ENCODE measurements at places on chromosomes 6 and 20.

GRCh38 chr6:21616005-21616404 is 22.5 kb downstream of the SOX4 start:
- DNase-seq: no peak

- DNase-seq: no peak
Measured at GRCh38 chr6:130200020-130200419, 22.7 kb downstream of the SAMD3 start.

DNA sequence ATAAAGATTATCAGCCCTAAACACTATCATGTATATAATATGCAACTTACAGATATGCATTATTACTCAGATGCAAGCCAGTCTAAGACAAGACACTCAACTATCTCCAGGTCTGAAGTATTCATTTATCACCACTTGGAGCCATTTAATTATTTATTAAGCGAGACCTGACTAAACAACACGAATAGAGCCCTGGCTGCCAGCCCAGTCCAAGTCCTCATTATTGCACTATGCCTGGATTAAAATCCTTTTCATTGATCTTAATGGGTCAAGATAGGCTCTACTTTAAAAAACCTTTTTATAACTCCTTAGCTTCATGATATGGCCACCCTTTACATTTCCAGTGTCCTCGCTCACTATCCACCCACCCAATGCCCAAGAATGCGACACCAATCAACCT is 183.1 kb upstream of the MARCKS start:
- no peak for DNase-seq

DNA sequence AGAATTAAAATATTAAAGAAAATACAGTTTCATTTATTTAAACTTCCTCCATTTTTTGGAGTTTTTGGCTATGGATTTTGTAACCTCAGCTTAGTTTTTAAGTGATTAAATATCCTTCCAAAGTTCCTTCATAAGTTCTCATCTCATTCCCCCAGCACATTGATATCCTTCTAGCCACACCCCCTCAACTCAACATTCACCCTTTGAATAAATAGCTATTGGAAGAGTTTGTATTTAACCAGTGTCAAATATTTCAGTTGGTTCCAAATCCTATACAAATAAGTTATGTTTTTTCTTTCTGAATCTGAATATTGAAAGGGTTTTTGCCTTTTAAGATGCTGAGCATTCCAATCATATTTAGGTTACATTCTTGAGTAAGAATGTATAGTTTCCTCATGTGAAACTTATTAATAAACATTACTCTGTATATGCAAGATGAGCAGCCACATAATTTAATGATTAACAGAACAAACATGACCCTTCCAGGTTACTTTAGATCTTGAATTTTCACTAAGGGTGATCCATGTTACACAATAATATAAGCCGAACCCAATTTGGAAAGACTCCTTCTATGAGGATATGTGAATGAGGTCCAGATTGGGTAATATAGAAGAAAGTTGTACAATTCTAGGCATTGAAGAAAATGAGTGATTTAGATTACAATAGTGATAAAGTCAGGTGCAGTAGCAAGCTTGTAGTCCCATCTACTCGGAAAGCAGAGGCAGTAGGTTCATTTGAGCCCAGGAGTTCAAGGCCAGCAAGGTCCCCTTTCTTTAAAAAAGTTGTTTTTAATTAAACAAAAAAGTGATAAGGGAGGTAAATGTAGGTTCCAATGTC is 13.6 kb downstream of the GLYATL3 start:
- DNase-seq: no peak

DNA sequence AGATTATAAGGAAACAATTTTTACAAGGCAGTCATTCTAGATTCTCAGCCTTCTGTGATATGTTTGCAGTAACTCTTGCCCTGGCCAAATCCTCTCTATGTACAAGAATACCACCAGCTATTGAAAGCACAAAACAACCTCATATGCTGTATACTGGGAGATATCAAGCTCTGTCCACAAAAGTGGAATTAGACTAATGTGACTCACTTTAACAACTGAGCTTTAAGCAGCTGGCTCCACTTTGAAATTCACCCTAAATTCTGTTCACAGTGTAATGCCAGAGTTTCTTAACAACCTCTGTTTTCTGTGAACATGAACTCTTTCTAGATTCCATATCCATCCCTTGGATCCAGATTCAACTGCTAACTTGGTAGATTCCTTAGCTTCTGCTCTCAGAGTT is 47.6 kb downstream of the CHD6 start:
- DNase-seq: no peak
